Heart left ventricle (tissue), 16 donors: ENCODE measurements at places on chromosomes 6 and 20. TPM values are rescaled to one million over a fixed set of nuclear protein-coding genes. Genes with fewer than 3 reads are reported as not detected.

DNA sequence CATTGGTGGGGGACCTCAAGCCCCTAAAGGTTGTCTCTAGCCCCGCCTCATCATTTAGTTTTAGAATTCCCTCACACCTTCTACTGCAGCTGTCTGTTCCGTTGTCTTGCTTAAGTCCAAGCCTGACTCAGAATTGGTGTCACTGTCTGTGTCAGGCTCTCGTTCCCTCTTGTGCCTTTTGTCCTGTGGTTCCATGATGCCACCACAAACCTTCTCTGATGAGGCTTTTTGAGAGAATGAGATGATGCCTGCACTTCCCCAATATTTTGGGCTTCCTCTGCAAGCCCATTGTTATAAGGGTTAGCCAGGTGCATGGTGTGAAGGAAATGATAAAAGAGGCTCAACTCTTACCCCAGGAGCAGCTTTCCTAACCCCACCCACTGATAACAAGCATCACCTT is 8.1 kb upstream of the AKIRIN2 start:
- no peak for DNase-seq

GRCh38 chr20:49297605-49298530 is 20.0 kb upstream of the ZNFX1 start:
- DNase-seq: no peak

The PRR18 gene
- total RNA-seq: 0.07 TPM

DNA sequence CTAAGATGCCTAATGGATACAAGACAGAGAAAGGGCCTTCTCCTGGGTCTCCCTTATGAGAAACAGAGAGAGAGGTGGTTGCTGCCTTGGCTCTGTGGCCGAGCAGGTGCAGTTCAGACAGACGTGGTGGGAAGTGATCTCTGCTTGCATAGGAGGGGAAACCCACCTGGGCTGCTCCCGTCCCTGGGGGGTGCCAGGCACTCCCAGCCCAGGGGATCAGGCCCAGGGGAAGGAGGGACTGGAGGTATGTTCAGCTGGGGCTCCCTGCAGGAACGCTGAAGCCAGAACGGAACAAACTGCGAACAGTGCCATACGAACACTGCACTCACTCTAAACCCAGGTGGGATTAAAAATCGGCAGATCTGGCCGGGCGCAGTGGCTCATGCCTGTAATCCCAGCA is 35.7 kb upstream of the OVOL2 start:
- DNase-seq: no peak

GRCh38 chr6:155795173-155795796 is 339.6 kb upstream of the NOX3 start:
- no peak for DNase-seq

DNA sequence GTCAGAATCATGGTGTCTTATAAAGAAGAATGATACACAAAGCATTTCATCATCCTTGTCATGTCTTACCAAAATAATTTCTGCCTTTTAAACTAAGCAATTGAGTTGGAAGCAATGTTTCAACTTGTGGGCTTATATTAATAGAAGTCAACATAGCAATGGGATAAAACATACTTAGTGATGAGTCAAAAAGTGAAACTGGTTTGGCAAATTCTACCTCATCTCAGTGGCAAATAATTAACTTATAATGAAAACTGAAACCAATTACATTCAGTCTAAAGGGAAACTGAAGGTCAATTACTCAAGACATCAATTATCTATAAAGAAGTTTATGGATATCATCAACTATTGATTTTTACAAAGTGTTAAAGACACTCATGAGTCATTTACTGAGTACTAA is 463.8 kb downstream of the BMP2 start:
- no peak for DNase-seq

GRCh38 chr6:68633972-68634725 is 933 bp upstream of the ADGRB3 start:
- DNase-seq: no peak

GRCh38 chr20:4415281-4415680 is 306.4 kb upstream of the PRND start:
- no peak for DNase-seq

- no peak for DNase-seq
Observed at GRCh38 chr6:139533573-139534471, 159.4 kb upstream of the CITED2 start.

The AVP gene
- total RNA-seq: not detected

The MAPK13 gene
- 16.8 TPM for total RNA-seq

The MUC21 gene
- total RNA-seq: not detected

GRCh38 chr20:36384022-36384619 is 78.0 kb downstream of the DLGAP4 start:
- DNase-seq: no peak

The VSX1 gene
- total RNA-seq: not detected

The TUBB1 gene
- 0.19 TPM for total RNA-seq

The NDRG3 gene
- 31.5 TPM for total RNA-seq

DNA sequence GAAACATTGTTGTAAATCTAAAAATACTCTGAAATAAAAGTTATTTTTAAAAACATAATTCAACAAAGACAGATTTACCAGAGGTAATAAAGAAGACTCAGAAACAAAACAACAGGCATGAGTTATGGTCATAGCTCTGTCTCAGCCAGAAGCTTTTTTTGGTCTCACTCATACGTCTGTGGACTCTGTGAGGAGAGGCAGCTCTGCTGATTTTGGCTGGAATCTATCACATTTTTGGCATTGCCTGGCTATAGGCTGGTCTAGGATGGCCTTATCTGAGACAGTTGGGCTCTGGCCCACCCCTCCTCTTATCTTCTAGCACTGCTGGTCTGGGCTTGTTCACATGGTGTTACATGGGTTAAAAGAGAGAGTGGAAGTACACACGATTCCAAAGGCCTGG is 514.0 kb upstream of the BTBD3 start:
- no peak for DNase-seq

The SLC22A1 gene
- 1.4 TPM for total RNA-seq

DNA sequence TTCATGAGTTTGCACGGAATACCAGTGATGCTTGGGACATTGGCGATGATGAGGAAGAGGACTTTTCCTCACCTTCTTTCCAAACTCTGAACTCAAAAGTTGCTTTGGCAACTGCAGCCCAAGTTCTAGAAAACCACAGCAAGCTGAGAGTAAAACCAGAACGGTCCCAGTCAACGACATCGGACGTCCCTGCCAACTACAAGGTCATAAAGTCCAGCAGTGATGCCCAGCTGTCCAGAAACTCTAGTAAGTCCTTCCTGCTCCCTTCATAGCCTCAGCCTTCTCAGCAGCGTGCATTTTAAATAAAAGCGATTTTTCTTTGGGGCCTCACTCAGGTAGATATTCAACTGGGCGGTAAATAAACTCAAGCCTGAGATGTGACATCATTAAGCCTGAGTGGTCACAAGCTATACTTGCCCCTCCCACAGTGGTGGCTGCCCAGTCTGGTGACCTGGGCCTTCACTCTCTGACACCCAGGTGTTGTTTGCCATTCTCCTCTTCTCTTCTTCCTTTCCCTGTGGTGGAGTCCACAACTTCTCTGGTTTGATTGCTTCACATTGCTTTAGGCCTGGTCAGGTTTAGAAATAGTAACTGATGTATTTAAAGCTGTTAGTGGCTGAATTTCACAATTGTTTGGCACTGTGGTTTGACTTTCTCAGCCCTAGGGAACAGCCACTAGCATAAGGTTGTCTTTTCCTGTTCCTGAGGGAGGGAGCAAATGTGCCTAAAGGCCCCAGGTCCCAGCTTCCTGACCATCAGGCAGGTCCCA is 21.6 kb upstream of the TMEM217 start:
- DNase-seq: peak; percentile 23
